Stimulated activated naive CD4-positive, alpha-beta T cell (primary cell): ENCODE measurements at places on chromosomes 11 and 22.
A peak's percentile ranks its signal among the peaks of the same experiment; 100 is the strongest.

- DNase-seq, result no peak
These were observed 6.1 kb downstream of the THY1 start for GRCh38 chr11:119416606-119417580.

GRCh38 chr11:128297091-128297651 lies 290.2 kb downstream of the ETS1 start:
- DNase-seq, result peak; percentile 46

DNA sequence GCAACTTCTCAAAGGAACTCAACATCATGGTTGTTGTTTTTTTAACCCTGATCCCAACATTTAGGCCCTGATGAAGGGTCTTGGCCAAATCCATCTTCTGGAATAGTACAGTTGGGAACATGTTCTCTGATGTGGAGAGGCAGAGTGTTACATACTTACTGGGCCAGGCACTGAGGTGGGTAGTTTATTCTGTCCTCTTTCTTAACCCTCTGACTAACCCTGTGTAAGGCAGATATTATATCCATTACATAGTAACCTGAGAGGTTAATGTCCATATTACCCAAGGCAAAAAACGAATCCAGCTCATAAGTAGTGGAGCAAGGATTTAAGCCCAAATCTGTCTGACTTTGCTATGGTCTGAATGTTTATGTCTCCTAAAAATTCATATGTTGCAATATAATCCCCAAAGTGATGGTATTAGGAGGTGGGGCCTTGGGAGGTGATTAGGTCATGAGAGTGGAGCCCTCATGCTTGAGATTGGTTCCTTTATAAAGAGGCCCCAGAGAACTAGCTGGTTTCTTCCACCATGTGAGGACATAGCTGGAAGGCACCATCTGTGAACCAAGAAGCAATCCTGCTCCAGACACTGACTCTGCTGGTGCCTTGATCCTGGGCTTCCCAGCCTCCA lies 16.3 kb downstream of the PPFIBP2 start:
- DNase-seq, result no peak

GRCh38 chr11:84215672-84216071 lies 929.5 kb upstream of the CCDC90B start:
- DNase-seq, result no peak

DNA sequence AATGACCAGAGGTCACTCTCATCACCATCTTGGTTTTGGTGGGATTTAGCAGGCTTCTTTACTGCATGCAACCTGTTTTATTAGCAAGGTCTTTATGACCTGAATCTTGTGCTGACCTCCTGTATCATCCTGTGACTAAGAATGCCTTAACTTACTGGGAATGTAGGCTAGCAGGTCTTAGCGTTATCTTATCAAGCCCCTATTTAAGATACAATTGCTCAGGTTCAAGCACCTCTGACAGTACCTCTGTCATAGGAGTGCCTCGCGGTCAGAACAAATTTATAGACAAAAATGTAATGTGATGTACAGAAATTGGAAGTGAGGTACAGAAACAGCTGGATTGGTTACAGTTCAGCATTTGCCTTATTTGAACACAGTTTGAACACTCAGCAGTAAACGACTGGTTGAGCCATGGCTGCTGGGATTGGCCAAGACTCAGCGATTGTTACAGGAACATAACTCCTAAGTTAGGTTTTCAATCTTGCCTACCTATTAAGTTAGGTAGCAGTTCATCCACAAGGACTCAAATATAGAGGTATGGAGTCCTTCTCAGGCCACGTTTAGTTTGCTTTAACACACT lies 16.1 kb upstream of the TMEM123 start:
- no peak for DNase-seq

GRCh38 chr11:19511413-19512183 lies 201.0 kb upstream of the NAV2 start:
- no peak for DNase-seq

- no peak for DNase-seq
These were observed 1.1 kb upstream of the CEND1 start for GRCh38 chr11:790721-791564.

DNA sequence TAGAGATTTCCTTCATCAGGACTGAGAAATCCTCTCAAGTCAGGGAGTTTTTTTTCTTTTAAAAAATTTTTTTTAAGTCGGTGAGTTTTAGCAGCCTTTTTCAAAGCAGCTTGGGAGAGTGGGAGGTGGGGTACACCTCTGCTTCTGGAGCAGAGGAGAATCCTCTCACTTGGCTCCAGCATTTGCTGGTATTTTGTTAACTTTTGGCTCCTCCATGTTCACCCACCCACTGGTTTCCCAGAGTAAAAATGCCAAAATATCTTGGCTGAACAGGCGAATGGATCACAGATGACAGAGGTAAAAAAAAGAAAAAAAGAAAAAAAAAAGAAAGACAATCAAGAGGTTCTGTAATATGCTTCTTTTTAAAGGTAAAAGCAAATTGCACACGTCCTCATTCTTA lies 68.0 kb downstream of the GAB2 start:
- no peak for DNase-seq

DNA sequence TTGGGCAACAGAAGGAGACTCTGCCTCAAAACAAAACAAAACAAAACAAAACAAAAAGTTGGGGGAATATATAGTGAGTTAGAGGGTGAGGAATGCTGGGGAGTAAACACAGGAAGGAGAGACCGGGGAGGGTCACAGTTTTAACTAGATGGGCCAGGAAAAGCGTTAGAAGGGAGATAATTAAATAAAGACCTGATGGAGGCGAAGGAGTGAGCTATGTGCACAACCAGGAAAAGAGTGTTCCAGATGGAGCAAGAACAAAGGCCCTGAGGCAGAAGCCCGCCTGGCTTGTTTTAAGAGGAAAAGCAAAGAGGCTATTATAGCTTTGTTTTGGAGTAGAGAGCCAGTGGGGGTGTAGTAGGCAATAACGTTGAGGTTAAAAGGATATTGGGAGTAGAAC lies 4.8 kb upstream of the PLA2G6 start:
- no peak for DNase-seq
